ENCODE measurements at places on chromosomes 3 and 15.
A peak's percentile ranks its signal among the peaks of the same experiment; 100 is the strongest.

DNA sequence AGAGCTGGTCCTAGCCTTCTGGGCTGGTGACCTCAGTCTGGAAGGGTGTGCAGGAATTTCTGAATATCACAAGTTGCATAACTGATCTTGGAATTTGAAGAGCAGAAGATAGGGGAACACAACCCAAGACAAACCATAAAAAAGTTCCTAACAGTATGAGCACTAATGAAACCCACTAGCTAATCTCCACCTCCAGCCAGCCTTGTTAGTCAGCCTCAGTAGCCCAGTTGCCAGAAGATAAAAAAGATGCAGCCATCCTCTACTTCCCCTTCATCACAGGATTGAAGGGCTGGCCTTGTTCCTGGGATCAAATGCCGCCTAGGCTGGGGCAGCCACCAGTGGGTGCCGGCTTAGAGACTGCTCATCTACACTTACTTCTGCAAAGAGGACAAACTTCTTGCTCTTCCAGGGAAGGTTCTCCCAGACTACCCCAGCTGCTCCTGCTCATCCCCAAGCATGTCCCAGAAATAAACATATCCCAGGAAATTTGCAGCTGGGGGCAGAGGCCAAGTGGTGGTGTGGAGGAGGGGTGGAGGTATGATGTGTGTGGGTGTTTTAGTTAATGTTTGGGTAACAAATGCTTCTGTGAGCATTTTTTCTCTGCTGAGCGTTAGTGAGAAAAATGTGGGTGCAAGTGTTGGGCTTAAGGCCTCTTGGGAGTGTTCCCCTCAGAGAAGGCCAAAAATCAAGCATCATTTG lies 9.2 kb upstream of the ITGA11 start:
- DNase-seq = no peak

- no peak for DNase-seq
These were observed 9.2 kb downstream of the UNC13C start for GRCh38 chr15:53987480-53987879.

GRCh38 chr15:65929573-65929972 lies 60.3 kb downstream of the RAB11A start:
- DNase-seq = no peak

- DNase-seq = no peak
These were observed 364.0 kb downstream of the ZIC1 start for GRCh38 chr3:147773116-147773630.

- no peak for DNase-seq
These were observed 71.2 kb upstream of the SLC6A6 start for GRCh38 chr3:14331251-14331650.

DNA sequence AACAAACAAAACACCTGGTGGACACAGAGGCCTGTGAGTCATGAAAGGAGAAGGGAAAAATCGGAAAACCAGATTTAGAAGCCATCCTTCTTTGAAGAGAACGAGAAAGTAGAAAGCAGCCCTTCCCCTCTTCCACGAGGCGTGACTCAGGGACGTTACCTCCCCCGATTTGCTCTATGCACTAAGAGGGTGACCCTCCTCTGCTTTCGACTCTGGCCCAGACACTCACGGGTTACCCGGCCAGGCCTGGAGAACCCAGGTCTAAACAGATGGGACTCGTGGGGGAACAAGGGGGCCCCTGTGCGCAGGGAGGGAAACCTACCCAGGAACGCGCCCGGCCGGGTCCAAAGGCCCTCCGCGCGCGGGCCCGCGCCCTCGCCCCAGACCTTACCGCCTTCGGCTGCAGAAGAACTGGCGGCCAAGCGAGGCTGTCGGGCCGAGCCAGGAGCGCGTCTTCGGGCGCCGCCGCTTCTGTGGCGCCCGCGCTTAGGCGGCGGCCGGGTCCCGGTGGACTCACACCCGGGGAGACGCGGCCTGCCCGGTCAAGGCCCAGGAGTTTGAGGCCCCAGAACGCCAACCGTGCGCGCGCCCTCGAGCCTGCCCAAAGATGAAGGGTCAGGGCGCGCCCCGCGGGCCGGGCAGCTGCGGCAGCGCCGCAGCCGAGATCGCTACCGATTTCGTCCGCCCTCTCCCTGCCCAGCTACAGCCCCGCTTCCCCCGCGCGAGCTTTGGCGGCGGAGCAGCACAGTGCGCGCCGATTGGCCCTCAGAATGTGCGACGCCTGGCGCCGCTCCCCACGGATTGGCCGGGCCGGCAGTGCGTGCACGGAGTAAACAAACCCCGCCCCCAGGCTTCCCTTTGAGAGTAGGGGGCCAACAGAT lies at the start of gene TFDP2:
TSS of gene TFDP2 (minus strand) at position 753 of the 881 bp plus-strand sequence. CDS start 47,795 bp downstream, outside the sequence.
- peak; percentile 91 for DNase-seq

All from lung microvascular endothelial cell (primary cell).